ENCODE measurements at places on chromosomes 7 and 10.

- DNase-seq: peak; percentile 65
These were observed 19.0 kb upstream of the CLDN4 start for GRCh38 chr7:73811760-73812168.

GRCh38 chr7:106344211-106344610 lies 59.4 kb upstream of the NAMPT start:
- DNase-seq: no peak

GRCh38 chr10:92756201-92757065 lies 66.7 kb downstream of the HHEX start:
- DNase-seq: no peak

- DNase-seq: no peak
These were observed 78.7 kb downstream of the HYCC1 start for GRCh38 chr7:22935269-22935668.

DNA sequence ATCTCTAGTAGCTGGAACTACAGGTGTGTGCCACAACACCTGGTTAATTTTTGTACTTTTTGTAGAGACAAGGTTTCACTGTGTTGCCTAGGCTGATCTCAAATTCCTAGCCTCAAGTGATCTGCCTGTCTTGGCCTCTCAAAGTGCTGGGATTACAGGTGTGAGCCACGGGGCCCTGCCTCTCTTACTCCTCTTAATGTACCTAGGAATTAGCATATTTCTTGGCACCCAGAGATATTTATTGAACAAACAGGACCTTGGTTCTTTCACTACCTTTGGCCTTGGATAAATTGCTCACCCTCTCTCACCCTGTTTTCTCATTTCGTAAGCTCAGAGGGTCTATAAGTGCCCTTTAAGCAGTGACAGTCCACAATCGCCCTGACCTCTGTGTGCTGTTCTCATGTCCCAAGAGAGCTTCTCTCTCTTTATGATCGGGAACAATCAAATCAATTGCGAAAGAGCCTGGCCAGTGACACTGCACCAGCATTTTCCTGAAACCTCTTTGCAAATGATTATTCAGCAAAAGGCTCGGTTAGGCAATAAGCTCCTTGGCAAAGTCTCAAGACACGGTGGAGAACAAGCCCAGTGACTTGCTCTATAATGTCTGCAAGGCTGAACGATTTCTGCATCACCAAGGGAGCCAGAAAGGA lies 117.7 kb downstream of the APBB1IP start:
- DNase-seq: no peak

- DNase-seq: no peak
These were observed 14.2 kb upstream of the NMT2 start for GRCh38 chr10:15182540-15183207.

DNA sequence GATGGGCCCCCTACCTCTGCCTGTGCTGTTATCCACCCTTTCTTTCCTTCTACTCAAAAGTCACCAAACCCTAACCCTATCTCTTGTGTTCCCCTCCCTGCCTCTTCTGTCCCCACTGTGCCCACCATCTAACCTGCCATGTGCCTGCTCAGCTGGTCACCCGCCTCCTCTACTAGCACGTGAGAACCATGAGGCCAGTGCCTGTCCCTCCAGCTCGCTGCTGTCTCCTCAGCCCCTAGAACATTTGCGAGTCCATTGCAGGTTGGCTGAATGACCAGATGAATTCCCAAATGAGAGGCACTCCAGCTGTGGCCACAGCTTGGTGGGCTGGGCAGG lies 129.0 kb downstream of the ARHGAP22 start:
- no peak for DNase-seq

DNA sequence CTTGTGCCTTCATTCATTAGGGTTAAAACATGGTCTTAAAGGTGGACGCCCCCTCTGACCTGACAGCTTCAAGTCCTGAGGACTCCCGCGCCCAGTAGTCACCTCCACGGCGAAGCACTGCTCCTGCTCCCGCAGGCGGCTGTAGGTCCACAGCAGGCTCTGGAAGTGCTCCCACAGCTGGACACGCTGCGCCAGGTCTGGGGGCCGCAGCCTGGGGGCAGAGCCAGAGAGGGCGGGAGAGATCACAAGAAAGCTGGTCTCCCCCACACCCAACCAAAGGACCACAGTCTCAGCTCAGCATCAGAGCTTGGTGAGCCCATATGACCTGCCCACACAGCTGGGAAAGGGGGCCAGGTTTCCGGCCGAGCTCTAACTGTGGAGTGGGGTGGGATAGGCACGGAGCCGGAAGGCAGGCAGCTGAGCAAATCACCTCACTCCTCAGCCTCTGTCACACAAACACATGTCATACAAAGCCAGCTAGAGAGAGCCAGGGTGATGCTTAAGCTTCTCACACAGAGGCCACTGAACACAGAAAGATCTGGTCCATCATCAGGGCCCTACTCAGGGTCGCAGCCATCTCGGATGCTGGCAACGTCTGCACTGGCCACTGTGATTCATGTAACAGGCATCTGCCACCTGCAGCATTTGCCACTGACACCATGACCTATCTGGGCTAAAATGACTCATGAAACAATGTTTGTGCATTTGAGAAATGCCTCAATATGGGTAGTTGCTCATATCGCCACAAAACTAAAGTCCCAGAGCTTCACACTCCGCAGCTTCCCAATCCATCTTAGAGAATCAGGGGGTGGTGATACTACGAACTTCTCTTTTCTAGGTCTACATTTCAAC lies 12.6 kb downstream of the HPS1 start:
- DNase-seq: no peak

DNA sequence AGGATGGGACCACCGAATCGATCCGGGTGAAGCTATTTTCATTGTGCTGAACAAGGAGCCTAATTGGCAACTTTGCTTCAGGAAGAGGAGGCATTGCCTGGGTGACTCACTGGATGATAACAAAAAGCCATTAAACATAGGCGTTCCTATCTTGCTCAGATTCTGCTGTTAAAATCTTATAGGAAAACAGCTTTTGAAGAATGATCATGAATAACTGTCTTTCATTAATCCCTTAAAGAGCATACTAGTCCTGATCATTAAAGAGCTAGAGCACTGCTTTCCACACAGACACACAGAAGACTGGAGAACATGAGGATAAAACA lies 174.2 kb upstream of the IMMP2L start:
- no peak for DNase-seq

GRCh38 chr7:28315565-28316410 lies 96.5 kb upstream of the CREB5 start:
- DNase-seq: no peak

DNA sequence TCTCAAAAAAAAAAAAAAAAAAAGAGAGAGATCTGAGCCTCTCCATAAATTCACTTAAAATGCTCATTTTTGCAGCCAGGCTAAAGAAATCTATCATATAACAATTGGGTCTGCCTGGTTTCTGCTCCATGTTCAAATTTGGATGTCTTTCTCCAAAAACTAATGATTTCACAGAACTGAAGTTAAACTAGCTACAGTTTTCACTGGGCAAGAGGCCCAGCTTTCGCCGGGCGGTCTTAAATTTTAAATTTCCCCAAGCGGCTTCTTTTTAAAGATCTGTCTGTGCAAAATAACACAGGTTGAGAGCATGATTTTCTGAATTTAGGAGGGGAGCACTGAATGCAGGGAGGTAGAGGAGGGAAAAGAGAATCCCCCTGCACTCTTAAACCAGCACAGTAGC lies 603.4 kb downstream of the KCNMA1 start:
- no peak for DNase-seq

DNA sequence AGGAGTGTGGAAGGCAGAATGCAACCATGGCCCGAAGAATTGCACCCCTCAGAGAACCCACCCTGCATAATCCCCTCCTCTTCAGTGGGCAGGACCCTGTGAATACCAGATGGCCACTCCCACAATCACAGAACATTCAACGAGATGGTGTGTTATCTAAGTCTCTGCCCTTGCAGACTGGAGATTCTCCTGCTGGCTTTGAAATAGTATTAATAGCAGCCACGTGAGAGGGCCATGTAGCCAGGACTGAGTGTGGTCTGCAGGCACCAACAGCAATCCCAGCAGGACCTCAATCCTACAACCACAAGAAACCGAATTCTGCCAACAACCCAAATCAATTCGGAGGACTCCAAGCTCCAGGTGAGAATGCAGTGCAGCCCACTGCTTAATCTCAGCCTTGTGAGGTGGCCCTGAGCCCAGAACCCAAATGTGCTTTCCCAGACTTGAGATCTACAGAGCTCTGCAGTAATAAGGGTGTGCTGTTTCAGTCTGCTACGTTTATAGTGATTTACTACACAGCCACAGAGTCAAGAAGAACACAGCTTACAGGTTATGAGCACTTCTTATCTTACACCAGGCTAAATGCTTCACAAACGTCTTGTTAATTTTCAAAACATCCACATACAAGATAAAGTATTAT lies 72.1 kb downstream of the VOPP1 start:
- DNase-seq: no peak

DNA sequence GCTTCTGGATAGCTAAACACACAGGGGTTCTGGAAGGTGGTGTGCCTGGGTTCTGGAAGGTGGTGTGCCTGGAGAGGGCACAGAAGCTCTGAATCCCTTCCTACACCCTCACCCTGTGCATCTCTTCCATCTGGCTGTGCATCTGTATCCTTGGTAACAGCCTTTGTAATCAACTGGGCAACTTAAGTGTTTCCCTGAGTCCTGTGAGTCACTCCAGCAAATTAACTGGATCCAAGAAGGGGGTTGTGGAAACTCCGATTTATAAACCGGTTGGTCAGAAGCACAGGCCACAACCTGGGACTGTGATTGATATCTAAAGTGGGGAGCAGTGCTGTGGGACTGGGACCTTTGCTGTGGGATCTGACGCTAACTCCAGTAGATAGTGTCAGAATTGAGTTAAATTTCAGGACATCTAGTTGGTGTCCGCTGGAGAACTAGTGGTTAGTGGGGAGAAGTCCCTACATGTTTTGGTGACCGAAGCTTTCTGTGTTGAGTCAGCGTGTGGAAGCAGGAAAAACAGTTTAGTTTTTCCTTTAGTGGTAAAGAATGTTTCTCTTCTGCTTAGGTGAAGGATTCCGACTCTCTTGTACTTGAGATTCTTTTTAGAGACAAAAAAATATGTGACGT lies 228.1 kb downstream of the BMPER start:
- DNase-seq: no peak

All from cerebellar cortex (tissue), 1 donor.